NCI-H187 (cell line): ENCODE measurements at places on chromosomes 1 and 21.

DNA sequence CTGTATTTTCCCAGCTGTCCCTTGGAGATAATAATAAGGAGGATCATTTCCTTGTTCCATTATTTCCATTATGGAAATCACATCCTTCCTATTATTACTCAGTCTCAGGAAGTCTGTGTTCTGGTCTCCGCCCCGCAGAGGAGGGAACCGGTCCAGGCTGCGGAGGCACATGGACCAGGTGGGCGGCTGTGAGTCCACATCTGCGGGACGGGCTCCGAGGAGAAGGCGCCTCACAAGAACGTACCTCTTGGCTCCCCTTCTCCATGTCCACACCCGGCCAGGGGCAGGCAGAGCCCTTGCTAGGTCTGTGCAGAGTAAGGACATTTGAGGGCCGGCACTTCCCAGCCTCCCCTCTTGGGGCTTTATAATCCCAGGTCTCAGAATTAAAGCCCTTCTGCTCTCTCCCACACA, 14.6 kb downstream of the RAB7B start:
- DNase-seq: no peak

- peak; percentile 3 for DNase-seq
Observed at GRCh38 chr1:101522486-101522885, 285.7 kb downstream of the S1PR1 start.

GRCh38 chr1:162360237-162360873, 16.3 kb downstream of the SPATA46 start:
- no peak for DNase-seq

GRCh38 chr1:23562137-23562876, 3.0 kb upstream of the ID3 start:
- DNase-seq: peak; percentile 95

DNA sequence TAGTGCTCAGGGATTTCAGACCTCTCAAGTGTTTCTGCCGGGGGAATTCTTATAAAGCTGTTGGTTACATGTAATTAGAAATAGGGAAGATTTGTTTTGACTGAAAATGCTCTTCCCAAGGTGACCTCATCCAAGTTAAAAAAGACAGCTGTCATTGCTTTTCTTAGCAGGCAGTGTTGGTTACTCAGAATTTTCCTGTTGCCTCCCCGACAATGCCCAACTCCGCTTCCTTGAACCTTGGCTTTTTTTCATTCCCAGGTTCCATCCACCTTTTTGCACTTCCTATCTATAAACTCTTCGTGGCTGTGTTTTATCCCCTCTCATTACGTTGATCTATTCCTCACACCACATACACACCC, 825 bp upstream of the DPH5 start:
- no peak for DNase-seq

GRCh38 chr1:202067188-202067974, 55.3 kb upstream of the GPR37L1 start:
- DNase-seq: no peak

GRCh38 chr1:117942293-117942692, 12.8 kb downstream of the WDR3 start:
- no peak for DNase-seq

DNA sequence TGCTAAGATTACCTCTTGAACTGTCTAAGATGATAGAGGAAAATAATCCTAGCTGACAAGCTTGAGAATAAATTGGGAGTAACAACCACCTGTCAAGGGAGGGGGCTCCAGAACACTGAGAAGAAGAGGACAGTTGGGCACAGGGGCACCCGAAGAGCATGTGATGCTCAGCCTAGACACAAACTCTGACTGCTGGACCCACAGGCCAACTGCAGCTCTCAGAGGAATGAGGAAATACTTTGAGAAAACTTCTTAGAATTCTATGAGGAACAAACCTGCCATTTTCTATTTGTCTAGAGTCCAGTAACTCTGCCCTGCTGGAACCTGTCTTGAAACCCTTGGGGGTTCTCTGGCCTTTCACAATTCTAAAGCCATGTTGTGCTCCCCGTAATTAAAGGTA, 124.1 kb upstream of the KCNK2 start:
- no peak for DNase-seq

DNA sequence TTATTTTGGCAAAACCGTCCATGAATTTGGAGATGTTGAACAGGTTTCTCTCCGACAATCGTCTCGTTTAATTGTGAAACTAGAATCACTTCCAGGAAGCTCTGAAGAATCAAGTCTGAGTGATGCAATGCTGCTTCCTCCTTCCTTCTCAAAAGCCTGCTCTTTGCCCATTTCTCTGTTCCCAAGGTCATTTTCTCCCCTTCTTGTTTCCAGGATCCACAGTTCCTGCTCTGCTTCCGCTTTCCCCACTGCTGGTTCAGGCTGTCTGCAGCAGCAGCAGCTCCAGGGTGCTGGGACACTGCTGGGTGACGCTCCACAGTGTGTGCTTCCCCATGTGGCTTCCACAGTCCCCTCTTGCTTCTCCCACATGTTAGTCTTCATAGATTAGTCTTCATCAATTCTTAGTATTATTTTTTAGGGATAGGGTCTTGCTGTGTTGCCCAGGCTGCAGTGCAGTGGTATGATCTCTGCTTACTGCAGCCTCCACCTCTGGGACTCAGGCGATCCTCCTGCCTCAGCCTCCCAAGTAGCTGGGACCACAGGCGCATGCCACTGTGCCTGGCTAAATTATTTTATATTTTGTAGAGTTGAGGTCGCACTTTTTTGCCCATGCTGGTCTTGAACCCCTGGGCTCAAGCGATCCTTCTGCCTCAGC, 156.2 kb downstream of the DYRK1A start:
- DNase-seq: no peak

DNA sequence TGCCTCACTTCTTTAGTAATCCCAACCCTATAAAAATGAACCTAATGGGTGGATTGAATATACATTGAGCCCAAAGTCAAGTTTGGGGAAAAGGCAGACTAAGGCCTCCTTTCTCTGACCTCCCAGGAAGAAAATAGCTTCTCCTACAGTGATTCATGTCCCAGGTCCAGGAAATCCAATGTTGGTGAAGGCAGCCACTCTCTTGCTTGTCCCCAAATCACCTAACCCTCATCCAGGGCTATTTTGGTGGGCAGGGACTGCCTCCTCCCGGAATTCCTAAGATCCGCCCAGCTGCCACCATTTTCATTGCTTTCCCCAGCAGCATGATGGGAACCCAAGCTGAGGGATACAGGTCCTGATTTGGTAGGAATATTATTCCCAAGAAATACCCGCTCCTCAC, 8.4 kb downstream of the MYOG start:
- DNase-seq: no peak

DNA sequence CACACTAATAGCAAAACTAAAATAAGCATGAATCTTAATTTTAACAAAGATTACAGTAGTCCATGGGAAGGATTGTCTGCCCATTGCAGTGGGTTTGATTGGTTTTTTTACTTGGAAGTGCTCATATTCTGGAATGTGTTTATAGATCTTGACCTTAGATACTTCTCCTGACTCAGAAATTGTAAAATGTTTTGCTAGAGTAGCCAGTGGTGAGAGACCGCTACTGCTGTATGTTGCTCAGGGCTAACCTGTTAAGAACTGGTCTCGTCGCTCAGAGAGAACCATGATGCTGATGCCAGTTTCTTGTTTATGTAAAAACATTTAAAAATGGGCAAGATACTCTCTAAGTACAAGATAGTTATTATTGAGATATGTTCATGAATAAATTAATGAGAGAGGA, 99.9 kb downstream of the ROR1 start:
- DNase-seq: no peak

DNA sequence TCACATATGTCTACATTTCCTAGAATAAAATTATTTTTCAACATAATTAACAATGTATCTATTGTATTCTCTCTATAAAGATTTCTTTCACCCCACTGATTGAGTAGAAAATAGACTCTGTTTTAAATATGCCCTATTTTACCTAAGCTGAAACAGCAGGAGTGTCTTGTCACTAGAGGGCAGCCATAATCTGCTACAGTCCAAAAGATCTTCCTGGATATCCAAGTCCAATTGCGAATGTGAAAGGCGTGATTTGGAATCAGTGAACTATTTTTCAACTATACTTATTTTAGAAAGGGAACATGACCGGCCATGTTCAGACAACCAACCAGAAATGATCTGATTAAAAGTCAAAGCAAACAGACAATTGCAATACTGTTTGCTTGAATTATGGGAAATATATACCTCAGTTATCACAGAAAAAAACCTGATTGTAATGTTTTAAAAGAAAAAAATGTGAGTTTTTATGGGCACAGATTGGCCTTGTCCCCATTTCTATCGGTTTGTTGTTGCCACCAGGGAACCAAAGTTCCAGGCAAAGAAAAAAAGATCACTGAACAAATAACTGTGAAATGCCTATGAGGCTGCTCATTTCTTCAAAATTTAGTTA, 1211.0 kb upstream of the ADGRL4 start:
- DNase-seq: no peak

GRCh38 chr21:15063814-15064575, 805 bp downstream of the NRIP1 start:
- no peak for DNase-seq

DNA sequence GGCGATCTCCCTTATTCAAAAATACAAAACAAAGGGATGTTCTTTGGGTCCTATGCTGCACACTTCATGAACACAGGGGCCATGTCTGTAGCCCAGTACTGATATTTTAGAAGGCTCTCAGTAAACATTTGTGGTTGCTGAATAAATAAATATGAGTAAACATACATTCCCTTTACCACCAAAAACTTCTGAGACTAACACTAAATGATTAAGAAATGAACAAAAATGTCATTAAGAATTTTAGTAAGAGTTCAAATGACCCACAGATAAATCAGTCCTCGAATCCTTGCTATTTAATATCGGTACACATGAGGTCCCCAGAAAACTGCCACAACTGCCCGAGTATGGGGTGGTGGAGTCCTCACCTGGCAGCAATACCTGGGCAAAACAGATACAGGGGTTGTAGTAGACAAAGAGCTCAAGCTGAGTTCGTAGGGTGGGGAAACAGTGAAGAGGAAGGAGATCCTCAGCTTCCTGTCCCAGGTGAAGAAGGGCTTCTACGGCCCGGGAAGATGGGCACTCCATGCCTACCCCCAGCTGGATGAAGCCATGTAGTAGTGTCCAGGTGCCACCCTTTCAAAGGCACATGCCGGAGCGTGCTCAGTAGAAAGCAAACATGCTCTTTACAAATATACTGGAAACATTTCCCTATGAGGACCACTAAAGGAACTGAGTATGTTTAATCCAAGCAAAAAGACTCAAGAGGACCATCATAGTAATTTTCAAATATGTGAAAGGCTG, 72.6 kb upstream of the ARHGAP29 start:
- no peak for DNase-seq

DNA sequence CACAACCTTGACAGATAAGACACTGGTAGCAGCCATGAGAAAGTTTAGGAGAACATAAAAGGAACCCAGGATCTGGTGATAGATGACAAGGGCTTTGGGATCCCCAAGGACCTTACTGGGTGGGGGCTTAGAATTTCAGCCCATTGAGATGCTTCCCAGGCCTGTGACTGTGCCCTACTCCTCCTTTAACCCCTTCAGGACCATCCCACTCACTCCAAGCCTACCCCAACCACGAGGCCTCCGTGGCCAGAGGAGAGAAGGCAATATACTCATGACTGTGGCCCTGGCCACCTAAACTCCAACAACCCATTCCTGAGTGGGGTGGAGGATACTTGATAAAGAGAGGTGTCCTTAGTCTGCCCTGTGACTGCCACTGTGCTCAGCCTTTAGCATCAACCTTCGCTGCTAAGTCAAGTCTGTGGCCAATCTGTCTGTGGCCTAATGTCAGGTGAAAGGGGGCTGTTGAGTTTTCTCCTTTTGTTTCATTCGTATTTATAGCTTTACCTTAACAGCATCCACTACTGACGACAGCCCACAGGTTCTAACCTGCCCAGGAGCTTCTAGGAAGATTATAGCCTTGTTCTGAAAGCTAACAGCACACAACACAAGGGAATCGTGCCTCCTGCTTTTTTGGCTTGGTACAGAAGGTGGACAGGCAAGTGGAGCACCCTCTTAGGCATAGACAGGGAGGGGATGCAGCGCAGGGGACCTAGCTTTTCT, 16.9 kb upstream of the BCAR3 start:
- no peak for DNase-seq

DNA sequence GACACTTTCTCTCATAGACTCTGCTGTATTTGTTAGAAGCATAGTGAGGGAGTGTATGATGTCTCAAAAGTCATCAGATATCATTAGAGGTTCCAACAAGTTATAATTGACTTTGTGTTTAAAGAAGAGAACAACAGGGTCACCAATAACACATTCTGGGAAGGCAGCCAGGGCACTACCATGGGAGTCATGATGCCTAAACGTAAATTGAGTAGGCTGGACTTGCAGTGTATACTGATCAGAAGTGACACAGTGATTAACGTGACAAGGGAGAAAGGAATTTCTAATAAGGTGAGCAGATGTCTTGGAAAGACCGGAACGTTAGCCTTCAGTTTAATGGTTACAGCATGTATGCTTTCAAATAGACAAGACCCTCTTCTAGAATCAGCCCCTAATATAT, 973.2 kb downstream of the NCAM2 start:
- DNase-seq: no peak

GRCh38 chr1:37651803-37652202, 17.1 kb upstream of the RSPO1 start:
- no peak for DNase-seq

DNA sequence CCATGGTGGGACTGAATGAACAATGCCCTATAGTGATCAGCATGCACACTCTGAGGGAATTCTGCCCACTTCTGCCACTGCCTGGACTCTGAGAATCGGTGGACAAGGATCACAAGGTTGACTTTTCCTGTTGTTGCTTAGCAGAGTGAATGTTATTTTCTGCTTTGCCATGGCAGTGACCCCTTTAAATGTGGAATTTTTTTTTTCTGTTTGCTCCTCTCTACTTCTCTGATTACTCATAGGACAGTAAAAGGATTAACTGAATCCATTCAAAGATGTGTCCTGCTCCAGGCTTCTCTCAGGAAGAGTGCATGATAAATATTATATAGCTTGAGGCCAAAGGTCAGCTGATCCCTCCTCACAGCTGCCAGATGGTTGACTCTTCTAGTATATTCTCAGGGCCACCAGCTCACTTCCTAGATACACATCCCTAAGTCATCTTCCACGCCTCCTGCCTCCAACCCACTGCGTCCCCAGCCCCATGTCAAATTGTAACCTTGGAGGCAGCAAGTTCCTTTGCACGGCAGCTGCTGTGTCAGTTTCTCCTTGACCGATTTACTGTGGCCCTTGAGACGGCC, 74.0 kb upstream of the RALGPS2 start:
- DNase-seq: no peak

- no peak for DNase-seq
Observed at GRCh38 chr1:71770121-71770520, 512.2 kb downstream of the NEGR1 start.

DNA sequence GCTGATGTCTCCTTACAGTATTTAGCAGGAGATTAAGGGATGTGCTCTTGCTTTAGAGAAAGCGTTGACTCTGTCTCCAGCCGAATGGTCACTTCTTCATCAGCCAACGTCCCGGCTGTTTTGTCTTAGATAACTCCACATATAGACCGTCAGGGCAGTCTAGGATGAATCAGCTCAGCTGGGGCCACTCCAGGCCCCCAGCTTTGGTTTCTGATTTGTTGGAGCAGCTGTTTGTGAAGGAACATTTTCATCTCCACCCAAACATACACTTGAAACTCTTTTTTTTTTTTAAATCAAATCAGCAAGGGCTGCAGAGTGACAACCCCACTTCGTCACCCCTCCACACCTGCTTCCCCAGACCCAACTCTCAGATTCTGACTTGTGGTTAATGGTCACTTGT, 206.1 kb upstream of the GALNT2 start:
- DNase-seq: no peak
